ENCODE measurements at places on chromosomes 6 and 20.

DNA sequence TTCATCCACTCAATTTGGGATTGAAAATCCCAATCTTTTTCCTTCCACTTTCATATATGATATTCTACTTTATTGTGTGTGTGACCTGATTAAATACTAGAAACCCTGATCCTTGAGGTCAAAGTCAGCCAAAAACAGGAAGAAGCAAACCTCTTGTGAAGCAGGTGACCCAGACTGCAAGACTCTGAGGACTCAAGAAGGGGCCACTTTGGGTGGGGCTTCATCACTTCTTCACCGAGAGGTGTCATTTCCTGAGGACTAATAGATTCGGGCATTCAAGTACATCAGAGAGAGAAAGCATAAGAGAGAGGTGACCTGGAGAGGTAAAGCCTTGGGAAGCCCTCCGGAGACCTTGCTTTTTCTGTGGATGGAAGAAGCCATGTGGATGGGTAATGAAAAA lies 129.0 kb downstream of the CFAP61 start:
- DNase-seq, result no peak

DNA sequence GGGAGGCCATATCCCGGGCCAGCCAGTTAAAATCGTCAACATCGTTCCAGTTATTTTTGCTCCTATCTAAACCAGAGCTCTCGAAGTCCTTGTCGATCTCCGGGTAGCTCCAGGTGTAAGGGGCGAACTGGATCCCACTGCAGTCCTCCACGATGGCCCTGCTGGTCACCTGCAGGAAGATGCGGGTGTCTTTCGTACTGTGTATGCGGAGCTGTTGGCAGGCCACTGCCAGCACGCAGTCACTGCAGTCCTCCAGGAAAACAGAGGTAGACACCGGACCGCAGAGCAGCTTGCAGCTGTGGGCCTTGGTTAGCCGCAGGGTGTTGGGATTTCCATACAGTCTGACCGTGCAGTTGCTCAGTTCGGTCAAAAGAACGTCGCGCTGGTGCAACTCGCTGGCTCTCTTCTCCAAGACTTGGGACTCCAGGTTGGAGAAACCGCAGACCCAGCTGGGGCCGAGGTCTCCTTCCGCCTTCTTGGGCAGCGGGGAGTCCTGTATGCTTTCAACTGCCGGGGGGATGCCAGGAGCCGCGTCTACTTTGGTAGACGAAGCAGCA lies 742 bp downstream of the TBCC start:
- no peak for DNase-seq

DNA sequence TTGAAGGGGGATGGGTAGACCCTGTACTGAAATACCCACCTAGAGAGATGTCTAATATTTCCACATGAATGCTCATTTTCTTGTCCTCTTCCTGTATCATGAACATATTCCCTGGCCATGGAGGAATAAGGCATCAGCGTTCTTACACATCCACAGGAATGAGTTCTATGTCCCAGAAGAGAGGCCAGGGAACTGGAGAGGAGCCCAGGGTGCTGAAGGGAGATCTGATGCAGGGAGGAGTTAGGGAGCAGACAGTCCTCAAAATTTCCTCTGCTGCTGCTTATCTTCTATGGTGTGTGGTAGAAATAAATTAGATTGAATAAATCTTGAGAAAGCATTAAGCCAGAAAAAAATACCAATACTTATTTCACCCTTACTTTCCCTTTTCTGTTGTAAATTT lies 295.0 kb downstream of the KCNQ5 start:
- no peak for DNase-seq

- DNase-seq, result no peak
Measured at GRCh38 chr6:158715330-158716311, 65.8 kb downstream of the SYTL3 start.

GRCh38 chr20:2382833-2383232 lies 2.1 kb downstream of the TGM6 start:
- DNase-seq, result no peak

DNA sequence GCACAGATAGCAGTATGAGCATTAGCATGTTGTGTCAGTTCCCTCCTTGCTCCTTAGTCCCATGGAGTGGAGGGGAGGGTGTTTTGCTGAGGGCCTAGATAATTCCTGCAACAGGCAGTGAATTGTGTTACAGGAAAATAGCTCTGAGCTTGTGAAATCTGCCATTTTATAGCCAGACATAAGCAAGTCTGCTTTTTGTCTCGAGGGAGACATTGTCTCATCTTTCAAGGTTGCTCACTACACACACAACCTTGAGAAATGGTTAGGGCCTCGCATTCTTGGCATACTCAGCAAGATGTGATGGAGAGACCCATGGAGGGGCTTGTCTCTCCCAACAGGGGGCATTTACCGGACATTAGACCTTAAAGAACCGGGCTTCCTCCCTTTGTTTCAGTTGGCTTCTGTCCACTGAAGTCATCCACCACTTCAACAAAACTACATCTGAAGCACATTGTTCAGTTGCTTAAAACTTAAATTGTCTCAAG lies 108.0 kb upstream of the FOXO3 start:
- DNase-seq, result peak; percentile 80

DNA sequence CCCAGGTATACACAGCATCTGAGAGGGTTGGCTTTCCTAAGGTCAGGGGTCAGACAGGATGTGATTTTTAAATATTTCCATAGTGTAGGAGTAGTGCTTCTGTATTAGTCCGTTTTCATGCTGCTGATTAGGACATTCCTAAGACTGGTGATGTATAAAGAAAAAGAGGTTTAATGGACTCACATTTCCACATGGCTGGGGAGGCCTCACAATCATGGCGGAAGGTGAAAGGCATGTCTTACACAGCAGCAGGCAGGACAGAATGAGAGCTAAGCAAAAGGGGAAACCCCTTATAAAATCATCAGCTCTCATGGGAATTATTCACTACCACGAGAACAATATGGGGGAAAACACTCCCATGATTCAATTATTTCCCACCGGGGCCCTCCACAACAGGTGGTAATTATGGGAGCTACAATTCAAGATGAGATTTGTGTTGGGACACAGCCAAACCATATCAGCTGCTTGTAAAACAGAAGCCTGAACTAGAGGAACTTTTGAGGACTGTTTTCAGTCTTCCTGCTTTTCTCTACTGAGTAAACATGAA lies 91.0 kb upstream of the MEI4 start:
- DNase-seq, result no peak

DNA sequence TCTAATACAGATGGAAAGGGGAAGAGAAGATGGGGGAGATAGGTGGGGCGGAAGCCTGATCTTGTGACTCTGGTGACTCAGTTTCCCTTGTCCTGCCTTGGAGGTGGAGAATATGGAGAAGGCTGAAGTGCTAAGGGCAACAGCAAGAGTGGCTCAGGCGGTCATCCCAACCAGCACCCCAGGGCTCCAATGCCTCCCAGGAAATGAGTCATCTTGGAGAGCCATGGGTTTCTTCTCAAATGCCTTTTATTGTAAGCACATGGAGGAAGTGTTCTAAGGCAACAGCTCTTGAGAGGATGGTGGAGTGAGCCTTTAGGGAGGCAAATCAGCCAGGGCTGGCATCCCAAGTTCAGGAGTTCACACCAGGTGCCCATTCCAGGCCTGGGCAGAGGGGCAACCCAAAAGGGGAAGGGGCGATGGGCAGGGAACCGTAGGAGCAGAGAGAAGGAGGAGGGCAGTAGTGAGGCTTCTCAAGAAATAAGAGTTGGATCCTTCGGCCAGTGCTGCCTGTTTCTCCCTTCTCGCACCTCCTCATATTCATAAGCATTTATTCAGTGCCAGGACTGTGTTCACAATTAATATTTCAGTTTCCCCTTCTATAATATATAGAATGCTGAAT lies 13.2 kb upstream of the AHCY start:
- DNase-seq, result no peak

- no peak for DNase-seq
Measured at GRCh38 chr6:137341681-137342195, 122.6 kb upstream of the IFNGR1 start.

GRCh38 chr20:9052136-9052535 lies 16.8 kb upstream of the PLCB4 start:
- DNase-seq, result no peak

DNA sequence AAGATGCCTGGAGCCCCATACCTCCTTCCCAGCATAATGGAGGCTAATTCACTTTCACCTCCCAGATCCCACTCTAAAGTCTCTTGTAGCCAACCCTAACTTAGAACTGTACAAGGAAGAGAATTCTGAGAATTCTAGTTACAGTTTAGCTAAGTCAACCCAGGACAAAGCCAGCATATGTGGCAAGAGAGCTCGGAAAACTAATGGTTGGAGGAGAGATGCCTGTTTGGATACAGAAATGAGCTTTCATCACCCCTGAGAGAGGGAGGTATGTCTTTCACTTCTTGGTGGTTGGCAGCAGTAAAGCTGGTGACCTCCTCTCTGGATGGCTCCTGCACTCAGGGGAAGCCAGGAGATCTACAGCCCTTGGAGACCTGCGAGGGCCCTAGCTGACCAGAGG lies 252.6 kb upstream of the SUPT3H start:
- no peak for DNase-seq

DNA sequence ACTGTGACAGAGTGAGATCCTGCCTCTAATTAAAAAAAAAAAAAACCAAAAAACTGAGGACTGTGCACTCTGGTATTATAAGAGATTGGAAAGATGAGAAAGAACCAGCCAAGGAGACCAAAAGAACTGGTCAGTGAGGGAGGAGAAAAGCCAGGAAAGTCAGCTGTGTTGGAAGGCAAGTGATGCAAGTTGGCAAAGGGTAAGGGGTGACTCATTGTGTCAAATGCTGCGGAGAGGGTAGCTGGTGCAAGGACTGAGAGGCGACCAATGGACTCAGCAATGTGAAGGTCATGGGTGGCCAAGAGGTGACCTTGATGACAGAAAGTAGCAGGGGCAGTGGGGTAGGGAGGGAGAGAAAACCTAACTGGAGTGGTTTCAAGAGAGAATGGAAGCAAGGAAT lies 27.4 kb upstream of the LRRN4 start:
- no peak for DNase-seq

DNA sequence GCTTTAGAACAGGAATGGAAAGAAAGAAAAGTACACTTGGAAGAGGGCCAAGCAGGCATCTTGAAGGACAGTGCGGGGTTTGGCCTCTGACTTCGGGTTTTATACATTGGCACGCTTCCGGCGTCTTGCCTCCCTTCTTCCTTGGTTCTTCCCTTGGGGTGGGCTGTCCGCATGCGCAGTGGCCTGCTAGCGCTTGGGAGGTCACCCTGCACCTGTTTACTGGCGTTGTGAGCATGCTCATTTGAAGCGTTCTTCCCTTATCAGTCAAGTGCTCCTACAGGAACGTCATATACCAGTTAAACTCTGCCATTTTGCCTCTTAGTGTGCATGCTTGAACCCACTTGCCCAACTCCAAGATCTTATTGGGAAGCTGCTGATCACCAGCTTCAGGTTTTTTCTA lies 230.0 kb downstream of the TTLL2 start:
- no peak for DNase-seq

- no peak for DNase-seq
Measured at GRCh38 chr20:21099751-21100577, 6.2 kb downstream of the LINC00237 start.

DNA sequence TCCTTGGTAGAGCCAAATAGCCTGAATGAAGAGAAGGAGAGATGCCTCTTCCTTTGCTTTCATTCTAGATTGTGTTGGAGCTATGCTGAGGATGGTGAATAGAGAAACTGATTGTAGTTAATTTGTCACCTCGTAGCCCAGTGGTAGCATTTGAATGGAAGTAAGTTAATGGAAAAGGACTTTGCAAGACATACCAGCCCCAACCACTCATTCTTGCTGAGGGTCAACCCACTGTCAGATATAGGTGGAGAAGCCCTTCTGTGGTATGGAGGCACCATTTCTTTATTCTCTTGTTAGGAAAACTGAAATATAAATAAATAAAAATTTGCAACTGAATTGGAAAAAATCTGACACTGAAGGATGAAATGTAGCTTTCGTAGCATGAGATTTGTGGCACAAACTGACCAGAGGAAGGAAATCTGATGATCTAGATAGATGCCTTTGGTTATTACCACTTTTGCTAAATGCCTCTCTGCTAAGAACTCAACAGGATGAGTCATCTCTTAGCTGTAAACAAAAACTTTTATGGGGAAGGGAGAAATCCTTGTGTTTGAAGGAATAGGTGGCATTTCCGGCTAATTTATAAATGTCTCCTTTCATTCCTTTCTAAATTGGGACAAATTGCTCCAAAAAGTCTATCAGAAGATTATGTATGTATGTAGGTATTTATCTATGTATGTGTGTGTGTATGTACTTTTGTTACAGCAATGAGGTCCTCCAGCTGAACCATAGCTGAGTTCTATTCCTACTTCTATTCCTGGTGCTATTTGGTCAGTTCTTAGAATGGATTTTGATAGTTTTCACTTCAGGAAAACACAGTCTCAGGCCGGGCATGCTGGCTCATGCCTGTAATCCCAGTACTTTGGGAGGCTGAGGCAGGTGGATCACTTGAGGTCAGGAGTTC lies 76.5 kb upstream of the SUPT3H start:
- peak; percentile 40 for DNase-seq
